NCI-H446 (cell line): ENCODE measurements at places on chromosomes 4 and X.

GRCh38 chrX:97330151-97330550 is 446.4 kb downstream of the RPA4 start:
- no peak for DNase-seq

- DNase-seq: no peak
Measured at GRCh38 chr4:86333236-86333635, 26.6 kb downstream of the MAPK10 start.

DNA sequence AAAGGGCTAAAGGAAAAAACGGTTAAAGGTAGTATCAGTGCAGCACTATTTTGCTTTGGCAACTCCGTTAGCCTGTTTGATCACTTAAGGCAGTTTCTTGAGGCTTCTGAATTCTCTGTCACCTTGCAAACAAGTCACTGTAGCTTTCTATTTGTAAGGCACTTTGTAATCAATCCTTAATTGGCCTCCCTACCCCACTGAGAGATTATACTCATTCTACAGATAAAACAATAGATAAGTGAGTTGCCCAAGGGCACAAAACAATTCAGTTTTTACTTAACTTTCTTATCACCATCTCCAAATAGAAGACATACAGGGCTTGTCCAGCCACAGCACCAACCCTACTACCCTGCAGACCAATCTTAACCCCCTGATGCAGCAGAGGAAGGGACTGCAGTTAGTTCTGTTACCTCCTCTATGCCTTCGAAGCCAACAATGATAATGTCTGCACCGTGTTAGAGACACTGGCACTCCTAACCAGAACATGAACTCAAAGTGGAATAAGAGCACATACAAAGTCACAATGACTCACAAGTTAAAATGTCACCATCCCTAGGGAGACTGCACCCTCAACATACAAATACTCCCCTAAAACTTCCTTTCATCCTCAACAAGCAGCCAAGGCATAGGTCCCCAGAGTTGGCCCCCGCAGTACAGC is 1.7 kb downstream of the TMEM185A start:
- DNase-seq: no peak

DNA sequence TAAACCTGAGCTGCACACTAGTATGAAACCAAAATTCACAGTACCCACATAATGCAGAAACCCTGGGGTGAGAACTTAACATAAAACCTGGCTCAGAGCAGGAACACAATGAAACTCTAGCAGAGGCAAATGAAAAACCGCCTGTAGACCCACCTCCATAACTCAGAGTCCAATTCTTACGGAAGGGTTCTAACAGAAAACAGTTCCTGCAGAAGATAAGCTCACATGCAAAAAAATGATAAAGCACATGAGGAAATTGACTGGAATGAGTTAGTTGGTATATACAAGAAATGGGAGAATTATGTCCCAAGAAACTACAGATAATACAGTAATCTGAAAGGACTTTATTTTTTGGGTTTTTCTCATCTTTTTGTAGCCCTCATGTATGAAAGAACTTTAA is 14.7 kb downstream of the RTL9 start:
- no peak for DNase-seq

DNA sequence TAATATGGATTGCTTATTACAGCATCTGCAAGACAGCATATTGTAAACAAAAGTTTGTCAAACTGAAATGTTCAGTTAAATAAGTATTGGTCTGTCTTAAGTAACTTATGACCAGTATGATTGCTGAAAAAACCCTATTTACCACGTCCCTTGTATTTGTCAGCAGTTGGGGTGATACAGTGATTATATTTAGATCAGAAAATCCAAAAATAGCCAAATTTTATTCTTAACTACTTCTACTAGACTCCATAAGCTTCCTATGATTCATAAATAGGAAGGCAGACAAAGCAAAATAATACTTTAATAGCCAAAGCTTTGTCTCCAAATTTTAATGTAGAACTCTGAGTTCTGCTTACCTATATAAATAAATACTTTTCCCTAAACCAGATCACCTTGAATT is 45.3 kb downstream of the TBCK start:
- no peak for DNase-seq

GRCh38 chr4:128823025-128823661 is 13.6 kb downstream of the JADE1 start:
- DNase-seq: no peak

DNA sequence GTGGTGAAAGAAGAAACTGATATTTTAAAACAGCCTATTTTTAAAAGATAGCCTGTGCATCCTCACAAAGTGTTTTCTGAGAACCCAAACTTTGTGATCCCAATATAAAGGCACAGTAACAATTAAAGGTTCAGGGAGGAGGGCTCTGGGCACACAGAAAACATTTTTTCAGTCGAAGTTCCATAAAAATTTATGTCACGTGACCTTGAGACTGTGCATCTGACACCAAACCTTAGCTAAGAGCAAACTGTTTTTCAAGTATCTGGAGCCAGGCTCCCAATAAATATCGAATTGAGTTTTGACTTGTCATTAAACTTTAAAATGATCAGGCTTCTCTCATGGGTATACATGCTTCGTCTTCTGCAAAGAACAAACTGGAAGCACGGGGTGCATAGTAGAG is 177.9 kb downstream of the BEND2 start:
- DNase-seq: no peak

DNA sequence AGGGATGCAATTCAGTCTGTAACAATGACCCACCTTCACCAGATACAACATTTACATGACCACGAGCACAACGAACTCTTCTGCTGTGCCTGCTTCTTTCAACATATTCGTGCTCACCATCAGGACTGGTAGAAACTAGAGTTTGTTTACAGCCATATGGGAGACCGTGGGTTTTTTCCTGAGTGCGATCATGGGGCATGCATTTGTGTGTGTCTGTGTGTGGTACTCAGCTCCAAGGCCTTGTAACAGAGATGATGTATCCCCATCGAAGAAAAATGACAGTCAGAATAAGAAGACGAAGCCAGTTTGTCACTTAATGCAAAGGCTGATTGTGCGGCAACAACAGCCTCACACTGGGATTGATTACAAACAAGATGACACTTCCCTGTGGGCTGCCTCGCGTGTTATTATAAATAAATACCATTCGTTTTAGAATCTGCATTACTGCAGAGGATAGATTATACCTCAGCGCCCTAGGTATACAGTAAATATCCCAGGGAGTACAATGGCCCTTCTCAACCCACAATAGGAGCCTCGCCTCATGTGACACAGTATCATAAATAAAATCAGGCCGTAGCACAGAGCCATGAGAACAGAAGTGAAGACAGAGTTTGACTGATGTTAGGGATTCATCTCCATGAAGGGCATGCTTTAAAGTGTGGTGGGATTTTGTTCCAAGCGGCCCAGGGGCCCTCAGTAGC is 97.3 kb upstream of the NOCT start:
- DNase-seq: no peak

- DNase-seq: no peak
Measured at GRCh38 chr4:108611365-108611764, 9.0 kb upstream of the RPL34 start.

DNA sequence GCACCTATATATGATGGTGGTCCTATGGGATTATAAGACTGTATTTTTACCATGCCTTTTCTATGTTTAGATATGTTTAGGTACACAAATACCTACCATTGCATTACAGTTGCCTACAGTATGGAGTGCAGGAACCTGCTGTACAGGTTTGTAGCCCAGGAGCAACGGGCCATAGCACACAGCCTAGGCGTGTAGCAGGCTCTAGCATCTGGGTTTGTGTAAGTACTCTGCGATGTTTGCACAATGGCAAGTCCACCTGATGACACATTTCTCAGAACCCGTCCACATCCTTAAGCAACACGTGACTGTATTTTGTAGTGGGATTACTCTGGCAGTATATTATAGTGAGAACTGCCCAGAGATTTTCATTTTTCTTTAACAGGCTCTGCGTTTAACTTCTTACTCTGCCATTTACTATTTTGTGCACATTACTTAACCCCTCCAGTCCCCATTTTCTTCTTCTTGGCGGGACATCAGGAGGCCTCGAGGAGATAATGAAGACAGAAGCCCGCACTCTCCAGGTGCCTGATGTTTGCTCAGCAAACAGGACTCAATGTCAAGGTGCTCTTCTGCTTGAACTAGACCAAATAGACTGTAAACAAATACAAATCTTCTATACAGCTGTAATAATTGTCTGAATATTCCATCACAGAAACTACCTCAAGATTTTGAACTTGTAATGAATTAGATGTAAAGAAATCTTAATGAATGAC is 102.0 kb upstream of the PDLIM3 start:
- DNase-seq: no peak

DNA sequence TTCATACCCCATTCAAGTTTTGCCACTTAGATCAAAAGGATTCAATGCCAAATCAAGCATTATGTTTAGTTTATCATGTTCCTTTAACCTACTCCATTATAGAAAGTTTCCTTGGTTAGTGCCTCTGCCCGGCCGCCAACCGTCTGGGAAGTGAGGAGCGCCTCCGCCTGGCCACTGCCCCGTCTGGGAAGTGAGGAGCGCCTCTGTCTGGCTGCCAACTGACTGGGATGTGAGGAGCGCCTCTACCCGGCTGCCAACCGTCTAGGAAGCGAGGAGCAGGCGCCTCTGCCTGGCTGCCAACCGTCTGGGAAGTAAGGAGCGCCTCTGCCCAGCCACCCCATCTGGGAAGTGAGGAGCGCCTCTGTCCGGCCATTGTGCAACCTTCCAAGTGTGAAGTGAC is 36.3 kb upstream of the PDGFRA start:
- DNase-seq: no peak

DNA sequence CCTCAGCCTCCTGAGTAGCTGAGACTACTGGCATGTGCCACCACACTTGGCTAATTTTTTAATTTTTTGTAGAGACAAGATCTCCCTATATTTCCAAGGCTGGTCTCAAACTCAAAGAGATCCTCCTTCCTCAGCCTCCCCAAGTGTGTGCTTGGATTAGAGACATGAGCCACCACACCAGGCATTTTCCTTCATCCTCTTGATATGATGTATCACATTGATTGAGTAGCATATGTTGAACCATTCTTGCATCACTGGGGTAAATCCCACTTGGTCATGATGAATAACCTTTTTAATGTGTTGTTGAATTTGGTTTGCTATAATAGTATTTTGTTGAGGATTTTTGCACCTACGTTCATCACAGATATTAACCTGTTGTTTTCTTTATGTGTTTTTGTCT is 24.2 kb upstream of the PPM1K start:
- DNase-seq: no peak

DNA sequence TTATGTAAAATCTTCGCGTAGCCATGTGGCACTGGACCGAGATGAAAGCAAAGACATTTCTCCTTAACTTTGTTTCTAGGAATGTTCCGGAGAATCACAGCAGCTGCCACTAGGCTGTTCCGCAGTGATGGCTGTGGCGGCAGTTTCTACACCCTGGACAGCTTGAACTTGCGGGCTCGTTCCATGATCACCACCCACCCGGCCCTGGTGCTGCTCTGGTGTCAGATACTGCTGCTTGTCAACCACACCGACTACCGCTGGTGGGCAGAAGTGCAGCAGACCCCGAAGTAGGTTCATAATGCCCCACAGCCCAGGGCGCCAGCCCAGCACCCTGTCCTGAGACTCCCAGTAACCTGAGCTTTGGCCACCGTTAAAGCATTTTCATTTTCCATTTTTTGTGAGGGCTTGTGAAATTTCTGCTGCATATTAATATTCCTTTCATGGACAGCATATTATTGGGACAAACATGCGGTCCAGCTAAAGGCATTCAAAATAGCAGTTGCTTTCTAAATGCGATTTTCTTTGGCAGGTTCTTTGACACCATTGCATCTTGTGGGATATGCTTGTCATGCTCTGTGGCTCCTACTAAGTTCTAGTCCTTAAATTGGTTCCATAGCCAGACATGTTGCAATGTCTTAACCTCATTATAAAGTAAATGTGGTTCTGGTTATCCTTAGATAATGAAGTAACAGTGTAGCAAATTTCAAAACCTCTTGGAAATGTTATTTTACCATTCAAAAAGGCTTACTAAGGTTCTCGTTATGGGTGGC is 49.1 kb upstream of the MSANTD1 start:
- DNase-seq: no peak

DNA sequence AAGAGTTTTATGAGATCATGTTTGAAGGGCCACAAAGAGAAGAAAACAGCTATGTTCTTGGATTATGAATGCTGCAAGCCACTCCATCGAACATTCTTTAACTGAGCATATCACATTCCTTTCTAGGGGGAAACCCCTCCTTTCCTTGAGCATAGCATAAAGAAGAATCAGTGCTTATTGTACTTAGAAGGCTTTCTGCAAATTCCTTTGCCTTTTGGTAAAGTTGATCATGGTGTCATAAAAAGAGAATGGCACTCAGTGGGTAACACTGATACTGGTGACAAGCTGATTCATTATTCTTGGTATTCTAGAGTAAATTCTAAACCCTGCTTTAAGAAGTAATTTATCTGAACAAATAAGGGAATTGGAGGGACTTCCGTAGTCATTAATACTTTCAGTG is 88.5 kb upstream of the GPR34 start:
- DNase-seq: no peak

- DNase-seq: peak; percentile 38
Measured at GRCh38 chrX:107484002-107484726, 34.7 kb downstream of the FRMPD3 start.

GRCh38 chr4:52076731-52077130 is 25.6 kb downstream of the SPATA18 start:
- no peak for DNase-seq

DNA sequence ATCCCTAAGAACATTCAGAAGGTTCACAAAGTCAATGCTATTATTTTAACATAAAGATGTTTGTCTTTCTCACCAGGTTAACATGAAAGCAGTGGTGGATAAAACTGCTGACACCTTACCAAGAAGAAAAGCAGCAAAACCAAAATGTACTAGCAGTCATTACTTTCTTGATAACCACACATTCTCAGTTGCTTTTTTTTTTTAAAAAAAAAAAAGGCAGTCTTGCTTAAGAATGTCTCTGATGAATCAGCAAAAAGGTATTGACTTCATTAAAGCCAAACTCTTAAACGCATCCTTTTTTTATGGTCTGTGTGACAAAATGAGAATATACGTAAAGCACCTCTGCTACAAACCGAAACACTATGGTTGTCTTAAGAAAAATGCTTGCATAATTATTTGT is 31.9 kb downstream of the CDKL2 start:
- DNase-seq: no peak

GRCh38 chrX:132227383-132228112 is 8.3 kb upstream of the RAP2C start:
- DNase-seq: no peak

DNA sequence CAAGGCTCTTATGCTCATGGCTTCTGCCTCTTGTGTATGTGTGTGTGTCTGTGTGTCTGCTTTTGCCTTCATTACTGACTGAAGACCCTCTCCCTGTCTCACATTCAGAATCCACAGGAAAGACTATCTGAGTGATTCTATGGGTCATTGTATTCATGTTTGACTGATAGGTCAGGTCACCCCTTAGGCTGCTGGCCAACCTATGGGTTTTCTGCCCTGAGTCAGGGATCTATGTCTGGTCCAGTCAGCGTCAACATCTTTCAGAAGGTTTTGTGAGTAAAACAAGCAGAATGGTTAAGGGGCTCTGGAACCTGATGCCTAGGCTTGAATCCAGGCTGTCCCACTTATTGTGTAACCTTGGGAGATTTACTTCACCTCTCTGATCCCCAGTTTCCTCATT is 30.5 kb downstream of the NHSL2 start:
- DNase-seq: no peak
